ENCODE measurements at places on chromosomes 12 and 14. TPM values are rescaled to one million over a fixed set of nuclear protein-coding genes. Genes with fewer than 3 reads are reported as not detected.

- no peak overlapping the region for H3K27ac ChIP-seq
- no peaks in the 10 kb centered on the region for H3K36me3 ChIP-seq
- H3K27me3 ChIP-seq = peaks cover 12% of the 10 kb centered on the region
- peaks cover 33% of the 10 kb centered on the region for H3K4me1 ChIP-seq
- H3K4me3 ChIP-seq = no peak overlapping the region
Measured at GRCh38 chr12:132466241-132467201, 23.4 kb upstream of the FBRSL1 start.

DNA sequence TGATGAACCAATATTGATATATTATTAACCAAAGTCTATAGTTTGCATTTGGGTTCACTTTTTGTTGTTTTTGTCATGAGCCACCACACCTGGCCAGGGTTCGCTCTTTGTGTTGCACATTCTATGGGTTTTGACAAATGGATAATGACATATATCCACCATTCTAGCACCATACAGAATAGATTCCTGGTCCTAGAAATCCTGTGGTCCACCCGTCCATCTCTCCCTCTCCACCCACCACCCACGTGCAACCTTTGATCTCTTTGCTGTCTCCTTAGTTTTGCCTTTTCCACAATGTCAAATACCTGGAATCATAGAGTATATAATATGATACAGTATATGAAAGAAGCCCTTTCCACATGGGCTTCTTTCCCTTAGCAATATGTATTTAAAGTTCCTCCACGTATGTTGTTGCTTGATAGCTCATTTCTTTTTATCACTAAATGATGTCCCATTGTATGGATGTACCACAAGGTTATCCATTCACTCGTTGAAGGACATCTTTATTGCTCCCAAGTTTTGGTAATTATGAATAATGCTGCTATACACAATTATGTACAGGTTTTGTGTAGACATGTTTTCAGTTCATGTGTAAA, 7.4 kb downstream of the RPL6 start:
- peaks cover 14% of the 10 kb centered on the region for H3K4me1 ChIP-seq
- no peaks in the 10 kb centered on the region for H3K27me3 ChIP-seq
- H3K4me3 ChIP-seq = no peak overlapping the region
- no peak for DNase-seq
- H3K36me3 ChIP-seq = peaks cover 5% of the 10 kb centered on the region

GRCh38 chr12:112183141-112184021, 58.0 kb downstream of the TRAFD1 start:
- no peaks in the 10 kb centered on the region for H3K27me3 ChIP-seq
- peaks cover 2% of the 10 kb centered on the region for H3K36me3 ChIP-seq
- H3K27ac ChIP-seq = no peak overlapping the region

DNA sequence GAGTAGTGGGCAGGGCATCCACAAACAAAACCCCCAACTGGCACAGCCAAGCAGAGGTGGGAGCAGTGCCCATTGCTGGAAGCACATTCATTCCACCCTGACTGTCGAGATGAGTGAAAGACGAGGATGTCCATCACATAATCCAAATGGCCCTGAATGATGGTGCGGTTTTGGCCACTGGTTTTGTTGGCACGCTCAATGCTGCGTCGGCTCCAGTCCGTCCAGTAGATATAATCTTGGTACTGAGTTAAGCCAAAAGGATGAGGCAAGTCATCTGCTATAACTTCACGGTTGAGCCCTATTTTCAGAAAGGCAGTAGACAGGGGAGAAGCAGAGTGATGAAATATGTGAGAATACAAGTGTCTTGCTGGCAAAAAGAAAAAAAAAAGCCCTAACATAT, 88.1 kb downstream of the BCL2L14 start:
- no peak overlapping the region for H3K4me3 ChIP-seq
- no peaks in the 10 kb centered on the region for H3K27me3 ChIP-seq
- no peaks in the 10 kb centered on the region for H3K36me3 ChIP-seq
- no peak for DNase-seq
- H3K27ac ChIP-seq = no peak overlapping the region

The IL22 gene
- total RNA-seq = 0.89 TPM

- no peak for DNase-seq
- no peak overlapping the region for H3K27ac ChIP-seq
- H3K36me3 ChIP-seq = no peaks in the 10 kb centered on the region
Measured at GRCh38 chr12:72535212-72535990, 263.2 kb downstream of the TRHDE start.
